NCI-H526 treated with DMSO at 0.1 percent for 48 hours (cell line): ENCODE measurements at places on chromosomes 12 and 14.

DNA sequence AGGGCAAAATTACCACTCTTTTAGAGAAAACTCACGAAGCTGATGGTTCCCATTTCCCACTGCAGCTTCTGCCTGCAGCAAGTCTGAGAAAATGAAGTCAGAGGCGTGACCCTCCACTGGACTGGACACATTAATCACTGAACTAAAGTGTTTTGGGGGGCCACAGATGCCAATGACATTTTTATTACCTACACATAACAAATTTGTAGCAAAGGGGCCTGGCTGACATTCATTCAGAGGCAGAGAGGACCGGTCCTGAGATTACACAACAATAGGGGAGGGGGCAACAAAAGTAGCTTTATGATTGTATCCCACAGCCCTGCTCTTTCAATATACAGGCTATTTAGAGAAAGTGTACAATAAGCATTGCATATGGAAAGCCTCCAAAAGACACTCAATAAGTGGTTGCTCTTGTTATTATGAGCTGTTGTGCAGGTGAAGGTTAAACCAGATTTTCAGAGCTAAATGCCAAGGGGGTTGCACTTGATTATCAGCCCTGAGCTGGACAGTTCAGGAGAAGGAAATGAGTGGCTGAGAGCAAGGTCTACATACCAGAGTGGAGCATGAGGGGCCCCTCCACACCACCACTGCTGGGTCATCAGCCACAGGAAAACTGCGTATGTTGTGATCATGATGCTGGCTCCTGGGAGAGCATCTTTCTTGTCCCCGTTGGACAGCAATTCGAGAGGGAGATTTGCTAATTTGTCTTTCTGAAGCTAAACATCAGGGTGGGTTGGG is 41.5 kb upstream of the CCDC60 start:
- DNase-seq, result no peak

- DNase-seq, result no peak
Observed at GRCh38 chr12:3530548-3530947, 39.5 kb downstream of the PRMT8 start.

- DNase-seq, result no peak
Observed at GRCh38 chr14:85622106-85622505, 92.2 kb downstream of the FLRT2 start.

- no peak for DNase-seq
Observed at GRCh38 chr14:24267516-24267915, 3.9 kb downstream of the RABGGTA start.

- no peak for DNase-seq
Observed at GRCh38 chr14:64416348-64416932, 28.3 kb downstream of the MTHFD1 start.

- DNase-seq, result no peak
Observed at GRCh38 chr12:53999559-54000115, 324 bp upstream of the HOXC9 start.

DNA sequence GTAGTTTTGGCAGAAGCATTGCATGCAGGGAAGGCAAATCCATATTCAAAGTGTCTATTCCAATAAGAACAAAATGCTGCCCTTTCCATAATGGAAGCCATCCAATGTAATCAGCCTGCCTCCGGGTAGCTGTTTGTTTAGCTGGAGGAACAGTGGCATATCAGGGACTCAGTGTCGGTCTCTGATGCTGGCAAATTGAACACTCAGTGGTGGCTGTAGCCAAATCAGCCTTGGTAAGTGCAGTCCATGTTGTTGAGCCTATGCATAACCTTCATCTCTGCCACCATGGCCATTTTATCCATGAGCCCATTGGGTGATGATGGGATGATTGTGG is 147.8 kb upstream of the MAX start:
- DNase-seq, result no peak

- DNase-seq, result no peak
Observed at GRCh38 chr12:103908877-103909276, 21.3 kb upstream of the HSP90B1 start.
